ENCODE measurements at places on chromosomes 5 and 9.

GRCh38 chr5:170596482-170597044 is 92.7 kb downstream of the KCNIP1 start:
- DNase-seq: no peak

GRCh38 chr9:121858788-121859187 is 207.4 kb downstream of the DAB2IP start:
- DNase-seq: no peak

DNA sequence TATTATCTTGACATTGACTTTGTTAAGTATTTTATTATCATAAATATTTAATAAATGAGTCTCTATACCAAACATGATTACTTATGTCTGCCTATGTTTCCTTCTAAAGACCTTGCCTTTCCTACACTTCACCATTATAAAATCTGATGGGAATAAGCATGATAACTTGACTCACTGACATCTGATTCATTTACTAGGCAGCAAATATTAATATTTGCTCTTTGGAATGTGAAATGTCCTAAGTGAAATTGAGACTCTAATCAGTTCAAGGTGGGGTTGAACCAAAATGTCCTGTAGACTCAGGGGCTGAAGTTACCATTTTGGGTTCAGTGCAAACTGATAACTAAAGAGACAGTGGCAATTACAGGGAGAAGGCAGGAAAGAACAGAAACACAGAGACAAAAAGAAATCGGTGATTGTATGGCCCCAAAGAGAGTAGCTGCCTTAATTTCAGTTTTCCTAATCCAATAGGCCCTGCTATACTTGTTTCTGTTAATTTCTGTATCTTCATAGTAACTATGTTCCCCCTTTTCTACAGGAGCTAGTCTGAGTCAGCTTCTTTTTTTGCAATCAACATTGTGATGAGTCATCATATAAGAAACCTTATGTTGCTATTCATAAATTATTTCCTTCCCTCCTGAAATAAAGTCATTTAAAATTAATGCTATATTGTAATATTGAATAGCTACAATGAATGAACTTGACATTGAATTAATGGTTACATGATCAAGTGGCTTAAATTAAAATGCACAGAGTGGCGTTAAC is 296.8 kb downstream of the PDE4D start:
- no peak for DNase-seq

DNA sequence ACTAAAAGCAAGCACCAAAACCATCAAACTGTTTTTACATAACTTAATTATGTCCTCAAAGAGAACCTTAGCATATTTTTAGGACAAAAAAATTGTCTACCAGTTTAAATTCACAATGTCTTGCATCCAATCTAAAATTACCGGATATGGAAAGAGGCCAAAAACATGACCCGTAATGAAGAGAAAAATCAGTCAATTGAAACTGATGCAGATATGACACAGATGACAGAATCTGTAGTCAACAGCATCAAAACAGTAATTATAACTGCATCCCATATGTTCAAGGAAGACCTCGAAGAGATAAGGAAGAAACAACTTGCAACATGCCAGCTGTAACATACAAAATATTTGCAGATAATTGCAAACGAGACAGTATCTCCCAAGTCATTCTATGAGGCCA is 473.2 kb downstream of the SEMA5A start:
- no peak for DNase-seq

GRCh38 chr5:13930541-13931171 is 13.8 kb downstream of the DNAH5 start:
- no peak for DNase-seq

GRCh38 chr9:138122676-138123075 is 245.1 kb downstream of the CACNA1B start:
- no peak for DNase-seq

- DNase-seq: no peak
Measured at GRCh38 chr9:16726718-16727451, 143.6 kb downstream of the BNC2 start.

GRCh38 chr5:172911628-172911880 is 47.7 kb upstream of the RPL26L1 start:
- DNase-seq: no peak

DNA sequence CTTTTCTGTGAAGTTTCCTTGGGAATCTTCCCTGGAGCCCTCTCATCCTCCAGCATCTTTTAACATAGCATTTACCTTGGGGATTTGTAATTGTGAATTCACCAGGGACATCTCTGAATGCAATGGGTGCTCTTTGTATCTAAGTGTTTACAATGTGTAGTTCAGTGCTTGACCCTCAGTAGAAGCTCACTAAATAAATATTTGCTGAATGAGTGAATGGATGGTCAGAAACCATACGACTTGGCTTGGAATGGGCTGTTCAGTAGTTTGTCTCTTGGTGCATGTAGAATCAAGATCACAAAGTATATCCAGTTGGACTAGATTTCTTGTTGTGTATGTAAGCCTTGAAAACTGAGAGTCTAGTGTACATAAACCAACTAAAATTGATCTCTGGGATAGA is 81.8 kb upstream of the MEF2C start:
- no peak for DNase-seq

DNA sequence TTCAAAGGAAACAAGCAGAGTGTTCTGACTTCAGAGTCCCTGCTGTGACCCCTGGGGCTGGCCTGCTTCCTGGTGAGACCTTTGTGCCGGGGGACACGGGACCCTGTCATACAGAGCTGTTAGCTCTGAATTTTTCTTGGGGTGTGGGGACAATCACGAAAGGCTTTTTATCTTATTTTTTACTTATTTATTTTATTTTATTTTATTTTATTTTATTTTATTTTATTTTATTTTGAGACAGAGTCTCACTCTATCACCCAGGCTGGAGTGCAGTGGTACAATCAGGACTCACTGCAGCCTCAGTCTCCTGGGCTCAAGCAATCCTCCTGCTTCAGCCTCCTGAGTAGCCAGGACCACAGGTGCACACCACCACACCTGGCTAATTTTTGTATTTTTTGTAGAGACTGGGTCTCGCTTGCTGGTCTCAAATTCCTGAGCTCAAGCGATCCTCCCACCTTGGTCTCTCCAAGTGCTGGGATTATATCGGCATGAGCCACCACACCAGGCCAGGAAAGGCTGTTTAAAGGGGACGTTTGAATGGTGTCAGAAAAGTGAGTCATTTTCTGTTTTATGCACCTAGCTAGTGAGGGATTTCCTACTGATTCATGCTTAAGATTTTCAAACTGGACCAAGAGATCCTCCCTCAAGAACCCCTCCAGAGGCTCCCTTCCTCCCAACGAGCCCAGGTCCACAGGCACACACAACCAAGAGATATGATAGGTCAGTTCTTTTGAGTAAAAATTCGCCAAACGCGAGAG is 75.7 kb downstream of the OLFM1 start:
- DNase-seq: no peak

- no peak for DNase-seq
Measured at GRCh38 chr5:135508496-135509005, 27.2 kb downstream of the NEUROG1 start.

DNA sequence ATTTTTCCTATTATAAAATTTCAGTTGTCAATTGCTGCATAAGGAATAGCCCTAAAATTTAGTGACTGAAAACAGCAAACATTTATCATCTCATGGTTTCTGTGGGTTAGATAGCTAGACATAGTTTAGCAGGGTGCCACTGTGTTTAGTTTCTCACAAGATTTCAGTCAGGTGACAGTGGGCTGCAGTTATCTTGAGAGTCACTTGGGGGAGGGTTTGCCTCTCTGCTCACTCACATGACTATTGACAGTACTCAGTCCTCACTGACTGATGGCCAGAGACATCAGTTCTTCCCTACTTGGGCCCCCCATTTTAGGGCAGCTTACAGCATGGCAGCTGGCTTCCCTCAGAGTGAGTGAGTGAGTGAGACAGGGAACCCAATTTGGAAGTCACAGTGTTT is 42.0 kb downstream of the PBX3 start:
- DNase-seq: no peak

GRCh38 chr9:121807069-121807822 is 155.8 kb downstream of the DAB2IP start:
- DNase-seq: no peak

DNA sequence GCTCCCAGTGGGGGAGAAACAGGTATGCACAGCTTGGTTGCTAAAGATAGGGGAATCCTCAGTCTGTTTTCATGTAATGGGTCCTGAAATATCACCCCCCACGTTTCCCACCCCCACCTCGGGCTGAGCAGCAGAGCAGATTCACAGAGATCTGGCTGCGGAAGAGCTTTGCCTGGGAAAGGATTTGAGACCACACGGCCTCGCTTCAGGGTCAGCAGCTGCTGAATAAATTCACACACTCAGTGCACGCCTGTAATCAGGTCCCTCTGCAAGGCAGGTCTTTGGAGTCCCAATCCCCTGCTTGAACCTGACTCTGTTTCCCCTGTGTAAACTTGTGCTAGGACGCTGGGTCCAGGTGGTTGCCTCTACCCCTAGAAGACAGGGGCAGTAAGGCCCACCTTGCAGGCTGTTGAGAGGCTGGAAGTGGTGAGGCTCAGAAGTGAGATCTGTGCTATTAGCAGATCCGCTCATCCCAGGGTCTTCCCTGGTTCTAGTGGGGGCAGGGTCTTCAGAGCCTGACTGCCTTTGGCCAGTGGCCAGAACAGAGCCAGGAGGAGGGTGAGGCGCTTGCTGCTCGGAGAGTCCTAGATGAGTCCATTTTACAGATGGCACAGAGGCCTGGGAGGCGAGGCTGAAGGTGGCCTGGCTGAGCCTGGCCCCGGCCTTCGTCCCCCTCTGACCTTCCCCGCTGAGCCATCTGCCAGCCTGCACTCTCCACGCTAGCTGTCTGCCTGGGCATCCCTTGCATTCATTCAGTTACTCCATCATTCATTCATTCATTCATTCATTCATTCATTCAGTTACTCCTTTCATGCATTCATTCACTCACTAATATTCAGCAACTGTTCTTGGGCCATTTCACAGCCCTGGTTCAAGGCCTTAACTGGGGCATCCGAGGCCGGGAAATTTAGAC is 16.7 kb upstream of the NEURL1B start:
- DNase-seq: no peak

GRCh38 chr9:89177944-89178829 is at the start of gene SHC3:
Gene SHC3 (minus strand): TSS chr9:89178818. CDS start chr9:89178460, 358 bp downstream.
- DNase-seq: no peak

- DNase-seq: no peak
Measured at GRCh38 chr9:103669296-103669695, 424.8 kb upstream of the SMC2 start.

DNA sequence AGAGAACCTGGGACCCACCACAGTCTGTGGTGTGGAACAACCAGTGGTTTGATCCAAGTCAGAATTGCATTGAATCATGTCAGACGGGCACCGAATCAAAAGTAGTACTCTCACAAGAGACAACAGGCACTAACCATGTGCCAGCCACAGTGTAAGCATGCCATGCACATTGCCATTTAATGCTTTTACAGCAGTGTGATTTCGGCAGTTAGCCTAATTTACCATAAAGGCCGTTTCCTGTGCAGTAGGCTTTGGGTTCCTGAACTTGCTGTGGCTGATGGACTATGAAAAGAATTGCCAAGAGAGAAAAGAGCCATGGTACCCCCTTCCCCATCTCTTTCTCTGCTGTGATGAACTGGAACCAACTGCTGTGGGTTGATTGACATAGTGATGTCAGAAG is 540.6 kb downstream of the EBF1 start:
- no peak for DNase-seq

GRCh38 chr9:20242510-20243189 is 379.6 kb downstream of the MLLT3 start:
- DNase-seq: peak; percentile 8

GRCh38 chr5:127846884-127847283 is 143.7 kb downstream of the CCDC192 start:
- DNase-seq: no peak

- DNase-seq: no peak
Measured at GRCh38 chr5:104297076-104297475, 734.5 kb upstream of the NUDT12 start.

DNA sequence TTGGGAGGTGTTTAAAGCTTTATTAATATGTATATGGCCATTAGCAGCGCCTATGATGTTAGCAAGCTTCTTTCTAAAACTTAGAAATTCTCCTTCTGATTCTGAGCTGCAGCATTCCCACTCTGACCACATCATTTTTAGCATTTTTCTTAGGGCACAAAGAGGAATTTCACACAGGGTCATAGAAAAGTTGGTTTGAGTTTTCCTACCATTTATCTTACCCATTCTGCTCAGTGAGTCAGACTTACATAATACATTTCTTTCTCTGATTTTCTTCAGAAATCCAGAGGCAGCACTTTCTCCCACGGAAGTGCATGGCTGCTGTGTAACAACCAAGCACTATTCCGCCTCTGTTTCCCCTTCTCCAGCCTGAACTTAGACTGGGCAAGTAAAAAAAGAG is 246.6 kb downstream of the ARL15 start:
- DNase-seq: no peak

DNA sequence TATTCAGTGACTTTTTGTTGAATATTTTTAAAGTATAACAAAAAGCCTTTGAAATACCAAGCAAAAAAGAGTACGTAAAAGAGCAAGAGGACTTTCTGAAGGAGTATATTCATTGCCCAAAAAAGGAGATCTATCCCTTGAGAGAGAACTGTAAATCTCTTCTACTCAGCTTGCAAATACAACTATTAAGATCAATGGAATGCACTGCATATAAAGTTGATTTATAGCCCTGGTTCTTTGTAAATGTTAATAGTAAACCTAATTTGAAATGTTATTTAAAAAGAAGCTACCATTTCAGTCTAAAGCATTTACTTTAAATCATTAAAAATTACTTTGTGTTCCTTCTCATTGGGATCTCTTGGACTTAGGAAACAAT is 168.1 kb downstream of the PDE4D start:
- no peak for DNase-seq

- DNase-seq: no peak
Measured at GRCh38 chr9:29514336-29514735, 1941.1 kb upstream of the C9orf72 start.

GRCh38 chr9:78533500-78533899 is 236.6 kb downstream of the PSAT1 start:
- DNase-seq: no peak

DNA sequence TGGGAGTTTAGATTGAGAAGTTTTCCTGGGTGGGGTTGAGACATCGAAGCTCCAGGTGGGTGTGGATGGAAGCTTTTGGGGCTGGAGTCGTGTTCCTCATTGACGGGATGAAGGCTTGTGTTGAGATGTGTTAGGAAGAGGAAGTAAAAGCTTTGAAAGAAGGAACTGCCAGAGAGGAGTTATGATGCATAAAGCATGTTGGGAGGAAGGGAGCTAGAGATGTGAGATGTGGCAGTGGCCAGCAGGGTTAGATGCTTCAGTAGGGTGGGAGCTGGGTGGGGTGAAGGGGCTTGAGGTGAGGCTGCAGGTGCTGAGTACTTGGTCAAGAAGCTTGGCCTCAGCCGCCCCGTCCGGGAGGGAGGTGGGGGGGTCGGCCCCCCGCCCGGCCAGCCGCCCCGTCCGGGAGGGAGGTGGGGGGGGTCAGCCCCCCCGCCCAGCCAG is 56.7 kb downstream of the HSPA4 start:
- DNase-seq: no peak

- no peak for DNase-seq
Measured at GRCh38 chr9:126375386-126375785, 48.8 kb downstream of the MVB12B start.

- DNase-seq: no peak
Measured at GRCh38 chr5:82911910-82912309, 165.3 kb downstream of the TMEM167A start.

DNA sequence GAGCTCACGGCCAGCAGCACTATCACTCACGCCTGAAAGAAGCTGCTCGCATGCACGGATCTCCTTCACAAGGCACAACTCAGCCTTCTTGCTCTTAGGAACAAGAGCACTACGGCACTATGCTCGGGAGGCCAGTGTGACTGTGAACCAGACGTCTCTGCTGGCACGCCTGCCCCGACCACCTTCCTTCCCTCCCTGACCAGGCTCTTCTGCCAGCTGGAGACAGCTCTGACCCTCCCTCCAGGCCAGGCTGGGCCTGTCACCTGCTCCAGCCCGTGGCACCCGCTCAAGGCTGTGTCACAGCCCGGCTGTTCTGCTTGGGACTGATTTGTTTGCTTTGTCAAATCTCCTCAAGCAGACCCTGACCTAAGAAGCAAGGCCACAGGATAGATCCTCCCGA is 7.0 kb downstream of the TBC1D9B start:
- no peak for DNase-seq

All from activated CD4-positive, alpha-beta T cell treated with anti-CD3 and anti-CD28 coated beads for 4 hours (primary cell).